Putamen (tissue), 1 donor: ENCODE measurements at places on chromosomes 4 and X.

DNA sequence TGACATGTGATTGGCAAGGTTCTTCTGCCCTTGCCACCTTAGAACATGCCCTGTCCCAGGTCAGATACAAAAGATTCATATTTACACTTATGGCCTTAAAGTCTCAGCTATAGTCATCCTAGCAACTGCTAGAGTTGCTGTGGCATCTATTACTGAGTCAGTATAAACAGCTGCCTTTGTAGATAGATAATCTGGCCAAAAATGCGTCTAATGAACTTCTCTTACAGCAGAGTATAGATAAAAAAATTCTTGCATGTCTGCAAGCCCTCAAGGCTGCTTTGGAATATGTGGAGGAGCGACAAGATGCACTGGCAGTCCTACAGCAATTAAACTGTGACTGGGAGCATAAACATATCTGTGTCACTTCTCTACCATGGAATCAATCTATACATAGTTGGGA lies 1209.7 kb upstream of the PABPC4L start:
- no peak for DNase-seq

- no peak for DNase-seq
Observed at GRCh38 chr4:154578919-154579318, 11.6 kb downstream of the FGA start.

- DNase-seq, result no peak
Observed at GRCh38 chrX:150577174-150577573, 8.8 kb downstream of the MTM1 start.

GRCh38 chrX:19990151-19990555 lies 708 bp downstream of the BCLAF3 start:
- DNase-seq, result no peak

DNA sequence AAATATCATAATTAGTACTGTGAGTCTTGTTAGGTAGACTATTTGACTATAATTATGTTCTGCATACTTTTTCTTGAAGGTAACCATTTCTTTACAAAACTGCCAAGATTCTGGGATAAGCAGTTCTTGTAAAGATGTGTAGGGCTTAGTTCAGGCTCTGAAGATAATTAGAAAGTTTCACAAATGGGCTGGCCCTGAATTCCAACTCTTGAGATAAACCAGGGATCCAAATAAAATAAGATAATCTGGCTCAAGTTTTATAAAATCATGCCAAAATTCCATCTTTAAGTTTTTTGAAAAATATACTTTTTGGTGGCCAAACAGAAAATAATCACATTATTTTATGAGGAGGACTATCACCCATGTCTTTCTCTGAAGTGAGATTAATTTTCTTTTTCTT lies 35.5 kb upstream of the GLRB start:
- DNase-seq, result no peak

DNA sequence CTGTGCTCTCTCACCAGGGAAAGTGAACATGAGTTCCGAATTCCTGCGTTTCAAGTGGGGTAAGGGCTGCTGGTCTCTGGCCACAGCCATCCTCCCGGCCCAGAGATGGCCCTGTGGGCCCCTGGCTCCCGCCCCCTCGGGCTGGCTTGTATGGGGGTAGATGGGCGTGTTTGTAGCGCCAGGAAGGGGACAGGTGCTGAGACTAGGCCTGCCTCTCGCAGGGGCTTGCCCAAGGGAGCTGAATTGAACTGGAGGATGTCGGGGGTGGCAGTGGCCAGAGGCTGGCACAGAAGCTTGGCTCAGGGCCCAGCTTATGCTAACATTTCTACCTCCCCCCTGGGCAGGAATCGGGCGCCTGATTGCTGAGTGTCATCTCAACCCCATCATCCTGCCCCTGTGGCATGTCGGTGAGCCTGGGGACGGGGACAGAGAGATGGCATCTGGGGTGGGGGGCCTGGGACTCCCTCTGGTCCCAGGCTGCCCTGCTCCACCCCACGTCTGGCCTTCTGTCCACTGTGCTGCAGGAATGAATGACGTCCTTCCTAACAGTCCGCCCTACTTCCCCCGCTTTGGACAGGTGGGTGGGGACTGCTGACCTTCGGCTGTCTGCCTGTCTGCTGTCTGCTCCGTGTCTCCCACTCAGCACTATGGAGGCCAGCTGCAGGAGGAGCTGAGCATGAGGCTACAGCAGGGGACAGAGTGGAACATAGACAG lies 8.5 kb downstream of the TAFAZZIN start:
- no peak for DNase-seq

- no peak for DNase-seq
Observed at GRCh38 chrX:40617566-40617965, 5.7 kb upstream of the MPC1L start.

DNA sequence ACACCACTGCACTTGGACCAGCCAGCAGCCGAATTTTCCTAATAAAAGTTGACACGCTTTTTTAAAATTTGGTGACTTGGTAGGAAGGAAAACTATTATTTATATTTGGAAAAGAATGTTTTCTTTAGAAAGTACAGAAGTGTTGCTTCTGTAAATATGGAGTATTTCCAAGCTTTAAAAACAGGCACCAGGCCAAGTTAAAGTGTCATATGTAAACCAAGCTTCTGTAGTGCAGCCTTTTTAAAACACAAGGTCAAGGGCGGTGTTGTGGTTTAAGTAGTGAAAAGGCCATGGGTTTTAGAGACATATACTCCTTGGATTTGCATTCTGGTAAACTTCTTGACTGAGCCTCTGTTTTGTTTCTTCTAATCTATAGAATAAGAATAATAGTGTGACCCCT lies 62.7 kb downstream of the TRIM2 start:
- no peak for DNase-seq
